ENCODE measurements at places on chromosomes 2 and 18.

GRCh38 chr2:72142570-72143440 lies 4.9 kb downstream of the CYP26B1 start:
- no peak for DNase-seq

GRCh38 chr2:174618179-174618578 lies 20.6 kb upstream of the WIPF1 start:
- DNase-seq = no peak

DNA sequence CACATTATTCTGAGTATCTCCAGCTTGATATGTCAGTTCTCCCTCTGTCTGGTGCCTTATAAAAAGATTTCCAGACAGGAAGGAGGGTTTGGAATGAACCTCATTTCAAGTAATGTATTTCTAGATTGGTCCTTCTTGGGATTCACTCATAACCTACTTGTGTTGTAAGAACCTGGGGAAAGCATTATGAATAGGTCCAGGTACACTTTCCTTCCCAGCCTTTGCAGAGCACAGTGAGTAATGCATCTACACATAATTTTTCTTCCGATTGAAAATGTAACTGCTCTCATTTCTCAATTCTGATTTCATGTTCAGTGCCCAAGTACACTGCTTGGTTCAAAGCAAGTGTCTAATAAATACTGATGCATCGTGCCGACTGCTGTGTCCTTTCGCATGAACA lies 25.0 kb upstream of the ACAA2 start:
- DNase-seq = no peak

DNA sequence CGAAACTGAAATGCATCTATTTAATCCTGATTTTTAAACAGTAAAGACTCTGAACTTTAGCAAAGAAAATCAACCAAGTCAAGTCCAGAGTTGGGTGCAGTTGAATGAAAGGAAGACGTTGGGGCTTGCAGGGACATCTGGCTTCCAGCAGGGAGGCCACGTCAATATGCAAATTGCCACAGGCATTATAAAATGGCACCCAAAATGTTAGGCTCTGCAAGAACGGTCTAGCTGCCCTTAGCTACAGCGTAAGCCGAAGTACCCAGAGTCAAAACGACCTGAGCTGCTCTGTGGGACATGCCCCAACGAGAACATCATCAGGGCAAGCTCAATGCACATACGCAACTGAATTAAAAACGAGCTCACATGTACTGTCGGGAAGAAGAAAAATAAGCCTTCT lies 30.7 kb downstream of the DOCK10 start:
- no peak for DNase-seq

- no peak for DNase-seq
These were observed 88.0 kb downstream of the CDC42EP3 start for GRCh38 chr2:37583402-37583801.

DNA sequence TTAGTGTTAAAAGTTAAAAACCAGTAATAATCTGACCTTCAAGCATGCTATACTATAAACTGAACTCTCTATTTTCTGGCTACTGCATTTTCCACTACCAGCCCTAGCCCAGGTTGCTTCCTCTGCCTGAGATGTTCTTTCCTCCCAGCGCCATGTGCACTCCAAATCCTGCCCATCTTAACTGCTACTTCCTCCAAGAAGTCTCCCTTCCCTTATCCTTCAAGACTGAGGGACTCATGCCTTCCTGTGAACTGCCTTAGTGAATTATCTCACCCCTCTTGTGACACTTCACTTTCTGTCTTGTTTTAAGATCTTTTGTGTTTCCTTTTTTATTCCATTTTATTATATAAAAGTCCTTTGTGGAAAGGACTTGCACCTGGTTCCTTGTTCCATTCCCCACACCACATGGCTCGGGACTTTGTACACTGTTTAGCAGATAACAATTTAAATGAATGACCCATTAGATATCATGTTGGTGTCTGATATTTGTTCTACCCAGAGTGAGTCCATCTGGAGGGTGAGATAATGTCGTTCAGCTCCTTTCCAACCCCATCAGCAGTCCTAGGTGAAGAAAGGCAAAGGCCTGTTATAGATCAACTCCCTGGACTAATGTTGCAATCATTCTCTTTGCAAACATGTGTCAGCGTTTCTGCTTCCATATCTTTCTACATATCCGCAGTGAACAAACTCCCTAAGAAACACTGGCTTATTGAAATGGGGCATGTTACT lies 20.9 kb upstream of the AGFG1 start:
- DNase-seq = no peak

DNA sequence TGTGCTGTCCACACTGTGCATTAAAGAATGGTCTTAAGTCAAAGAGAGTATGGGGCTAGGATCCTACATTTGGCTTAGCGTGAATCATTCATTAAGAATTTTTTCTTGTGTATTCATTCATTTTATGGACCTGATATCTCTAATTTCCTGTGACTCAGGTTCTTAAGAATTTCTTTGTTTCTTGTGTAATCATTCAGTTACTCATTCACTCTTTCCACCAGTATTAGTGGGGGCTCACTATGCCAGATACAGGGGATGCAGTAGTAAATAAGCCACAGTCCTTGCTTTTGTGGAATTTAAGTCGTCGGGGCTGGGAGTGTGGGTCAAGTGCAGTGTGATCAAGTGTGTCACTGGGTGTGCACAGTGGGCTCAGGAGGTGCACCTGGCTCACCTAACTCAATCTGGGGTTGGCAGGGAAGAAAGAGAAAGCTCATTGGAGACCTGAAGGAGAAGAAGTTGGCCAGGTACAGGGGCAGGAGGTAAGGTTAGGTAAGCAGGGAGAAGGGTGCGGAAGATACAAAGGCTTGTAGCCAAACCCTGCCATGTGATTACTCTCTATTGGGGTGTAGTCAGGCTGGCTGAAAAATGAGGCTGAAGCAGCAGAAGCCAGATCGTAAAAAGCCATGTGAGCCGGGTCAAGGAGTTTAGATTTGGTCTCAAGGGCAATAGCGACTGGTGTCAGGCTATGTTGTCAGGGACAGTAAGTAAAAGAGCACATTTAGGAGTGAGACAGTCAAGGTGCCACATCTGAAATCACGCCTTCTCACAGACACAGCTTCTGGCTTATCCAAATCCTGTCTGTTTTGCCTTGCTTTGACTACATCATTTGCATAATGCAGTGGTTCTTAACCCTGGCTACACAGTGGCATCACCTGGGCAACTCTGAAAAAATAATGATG lies 67.2 kb downstream of the KCTD1 start:
- DNase-seq = no peak

GRCh38 chr2:65992198-65992554 lies 442.7 kb upstream of the MEIS1 start:
- no peak for DNase-seq

GRCh38 chr18:55778788-55779690 lies 191.0 kb upstream of the TCF4 start:
- no peak for DNase-seq

DNA sequence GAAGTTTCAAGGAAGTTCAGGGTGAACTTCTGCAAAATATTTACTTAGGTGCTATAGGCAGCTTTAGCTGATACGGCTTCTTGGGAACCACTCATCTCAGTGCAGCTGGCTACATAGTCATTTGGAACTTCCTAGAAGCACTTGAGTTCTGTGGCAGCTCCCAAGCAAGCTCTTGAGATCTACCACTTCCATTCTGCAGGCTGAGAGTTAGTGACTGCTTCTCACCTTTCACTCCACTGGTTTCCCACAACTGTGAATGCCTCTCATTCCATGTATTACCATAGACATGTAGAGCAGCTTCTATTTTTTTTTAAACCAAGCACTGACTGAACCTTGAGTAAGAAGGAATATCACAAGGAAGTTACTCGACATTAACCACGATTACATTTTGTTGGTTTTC lies 994.1 kb upstream of the ACVR2A start:
- DNase-seq = no peak

DNA sequence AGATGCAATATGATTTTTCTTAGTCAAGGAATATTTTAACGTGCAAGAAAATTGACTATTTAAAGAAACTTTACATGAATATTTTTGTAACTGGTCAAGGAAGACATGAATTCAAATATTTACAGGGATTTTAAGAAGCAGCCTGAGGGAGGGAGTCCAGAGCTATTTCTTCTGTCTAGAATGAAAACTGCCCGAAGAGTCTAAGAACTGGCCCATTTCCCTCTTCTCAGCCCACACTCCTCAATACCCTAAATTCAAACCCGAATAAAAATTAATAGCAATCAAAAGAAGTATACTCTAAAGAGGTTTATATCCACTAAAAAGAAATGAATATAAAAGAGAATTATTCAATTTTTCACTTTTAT lies 6.5 kb upstream of the NDUFV2 start:
- DNase-seq = no peak

GRCh38 chr2:188997263-188997662 lies 23.1 kb downstream of the COL3A1 start:
- no peak for DNase-seq

GRCh38 chr2:7052404-7052803 lies 135.2 kb downstream of the RNF144A start:
- DNase-seq = no peak

- no peak for DNase-seq
These were observed 61.4 kb downstream of the CPS1 start for GRCh38 chr2:210617732-210618330.

GRCh38 chr2:105655244-105655643 lies 89.5 kb upstream of the NCK2 start:
- DNase-seq = no peak

GRCh38 chr2:352696-353095 lies 64.8 kb upstream of the ALKAL2 start:
- DNase-seq = no peak

GRCh38 chr2:220455351-220455990 lies 828.0 kb downstream of the SLC4A3 start:
- DNase-seq = no peak

GRCh38 chr2:9554921-9555296 lies 721 bp downstream of the ADAM17 start:
- no peak for DNase-seq

DNA sequence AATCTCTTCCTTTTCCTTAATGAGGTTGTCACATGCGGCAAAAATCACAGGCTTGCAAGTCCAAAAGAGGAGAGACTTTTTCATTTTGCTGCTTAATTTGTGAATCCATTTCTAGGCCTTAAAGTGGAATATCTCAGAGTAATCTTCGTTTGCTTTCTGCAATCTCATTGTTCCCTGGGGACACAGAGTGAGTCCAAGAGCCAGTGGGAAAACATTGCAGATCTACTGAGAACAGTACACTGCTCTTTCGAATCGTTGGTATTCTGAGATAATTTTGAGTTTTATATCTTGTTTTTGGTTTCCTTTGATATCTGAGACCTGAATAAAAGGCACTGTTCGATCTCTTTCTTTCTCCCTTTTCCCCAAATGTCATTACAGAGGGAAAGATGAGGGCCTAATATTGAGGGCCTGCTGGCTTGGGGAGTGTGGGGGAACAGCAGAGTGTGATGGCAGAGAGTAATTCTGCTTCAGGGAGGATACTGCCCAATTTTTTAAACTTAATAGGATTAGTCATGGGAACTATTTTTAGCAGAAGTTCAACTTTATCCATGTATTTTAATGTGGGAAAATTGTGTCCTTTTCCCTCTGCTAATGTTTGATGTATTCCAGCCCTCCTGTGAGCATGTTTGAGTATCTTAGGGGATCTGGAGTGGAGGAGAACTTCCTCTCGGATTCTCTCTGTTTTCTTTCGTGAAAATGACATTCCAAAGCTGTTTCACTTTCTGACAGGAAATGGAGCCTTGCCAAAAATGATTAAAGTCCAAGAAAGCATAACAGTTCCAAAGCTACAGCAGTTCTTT lies 418.2 kb upstream of the ZEB2 start:
- no peak for DNase-seq

- DNase-seq = no peak
These were observed 286.7 kb downstream of the ADCYAP1 start for GRCh38 chr18:1191341-1191740.

DNA sequence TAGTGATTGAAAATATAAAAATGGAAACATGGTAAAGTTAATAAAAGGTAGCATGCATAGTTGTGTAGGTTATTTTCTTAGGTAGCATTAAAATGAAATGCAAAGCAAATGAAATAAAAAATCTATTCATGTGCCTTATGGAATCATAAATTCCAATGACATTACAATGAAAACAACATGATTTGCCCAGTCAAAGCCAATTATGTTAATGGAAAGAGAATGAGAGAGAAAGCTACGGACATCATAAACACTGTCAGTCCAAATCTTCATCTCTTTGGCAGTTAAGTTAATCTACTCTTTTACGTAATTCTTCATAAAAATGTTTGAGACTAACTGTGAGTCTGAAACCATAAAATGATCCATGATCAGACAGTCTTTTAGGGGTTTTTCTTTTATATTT lies 636.7 kb upstream of the SYT4 start:
- no peak for DNase-seq

DNA sequence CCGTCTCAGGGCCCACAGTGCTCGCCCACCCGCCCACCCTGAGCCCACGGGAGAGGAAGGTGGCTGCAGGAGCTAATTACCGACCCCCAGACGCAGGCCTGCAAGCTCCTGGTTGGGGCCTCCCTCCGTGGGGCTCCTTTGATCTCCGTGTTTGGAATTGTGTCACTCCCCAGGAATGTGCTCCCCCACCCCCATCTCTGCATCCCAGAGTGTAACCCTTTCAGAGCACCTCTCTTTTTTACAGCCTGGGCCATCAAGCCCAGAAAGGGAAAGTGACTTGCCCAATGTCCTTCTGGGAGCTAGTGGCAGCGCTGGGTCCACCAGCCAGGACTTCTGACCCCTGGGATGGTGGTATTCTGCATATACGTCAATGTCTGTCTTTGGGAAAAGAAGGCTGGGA lies 335.1 kb downstream of the CYRIA start:
- no peak for DNase-seq

DNA sequence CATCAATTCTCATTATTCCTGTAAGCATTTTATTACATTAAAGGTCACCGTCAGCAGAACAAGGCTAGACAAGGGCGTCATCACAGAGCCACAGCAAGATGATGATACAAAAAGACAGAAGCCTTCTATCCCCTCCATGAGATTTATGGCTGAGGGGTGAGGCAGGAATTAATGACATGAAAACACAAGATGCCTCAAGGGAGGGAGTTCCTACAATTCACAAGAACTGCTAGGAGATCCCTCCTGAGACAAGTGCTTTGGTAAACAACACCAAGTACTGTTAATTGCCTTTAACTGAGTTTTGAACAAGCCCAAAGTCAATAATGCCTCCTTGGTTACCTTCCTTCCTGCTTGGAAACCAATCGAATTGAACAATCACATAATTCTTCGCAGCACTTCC lies 14.1 kb downstream of the ADD2 start:
- no peak for DNase-seq

DNA sequence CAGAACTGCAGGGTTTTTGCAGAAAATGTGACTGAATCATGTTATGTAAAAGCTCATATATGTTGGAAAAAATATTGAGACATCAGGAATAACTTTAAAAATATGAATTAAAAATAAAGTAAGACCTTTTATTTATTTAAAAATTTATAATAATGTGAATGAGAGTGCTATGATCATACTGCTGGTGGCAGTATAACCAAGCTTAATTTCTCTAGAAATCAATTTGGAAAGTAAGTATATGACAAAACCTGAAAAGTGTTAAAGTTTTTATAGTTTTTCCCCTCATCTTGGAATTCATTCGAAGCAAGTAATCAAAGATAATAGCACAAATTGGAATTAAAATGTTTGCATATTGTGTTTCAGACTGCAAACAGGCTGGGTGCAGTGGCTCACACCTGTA lies 7.5 kb downstream of the SLC39A10 start:
- DNase-seq = no peak

- no peak for DNase-seq
These were observed 167.1 kb downstream of the RAB3GAP1 start for GRCh38 chr2:135219226-135219625.

All from stimulated activated CD4-positive, alpha-beta T cell treated with anti-CD3 and anti-CD28 coated beads, TNF-alpha, amount 100 ng/mL, for 48 hours (primary cell).